ENCODE measurements at places on chromosomes 6 and 20.
A peak's percentile ranks its signal among the peaks of the same experiment; 100 is the strongest.

DNA sequence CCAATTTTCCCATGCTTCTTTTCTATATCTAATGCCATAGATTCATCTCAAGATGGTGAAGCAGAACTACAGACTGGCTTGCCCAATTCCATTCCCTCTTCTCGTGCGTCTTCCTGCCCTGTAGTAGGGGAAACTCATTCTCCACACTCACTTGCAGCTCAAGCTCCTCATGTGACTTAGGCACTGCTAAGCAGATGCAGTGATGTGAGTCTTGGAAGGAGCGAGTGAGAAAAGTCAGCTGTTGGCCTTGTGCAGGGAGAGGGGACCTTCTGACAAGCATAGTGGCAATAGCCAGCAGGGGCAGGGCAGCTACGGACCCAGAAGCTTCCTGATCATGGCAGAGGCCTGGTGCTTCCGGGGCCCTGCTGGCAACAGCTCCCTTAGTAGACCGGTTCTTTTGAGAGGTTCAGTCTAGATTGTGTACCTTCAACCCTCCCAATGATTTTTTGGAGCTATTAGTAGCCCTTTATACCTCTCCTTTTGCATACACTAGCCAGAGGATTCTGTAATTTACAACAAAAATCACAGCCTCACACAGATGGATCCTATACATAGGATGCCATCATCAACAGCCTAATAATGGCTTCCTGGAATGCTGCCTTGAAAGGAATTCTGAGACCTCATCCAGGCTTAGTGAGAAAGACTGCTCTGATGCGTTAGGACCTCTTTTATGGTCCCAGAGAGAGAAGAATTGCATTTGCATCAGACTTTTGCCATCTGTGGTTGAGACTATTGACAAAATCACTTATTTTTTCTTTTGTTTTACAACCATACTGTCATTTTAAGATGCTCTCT lies 121.5 kb upstream of the RIPOR2 start:
- no peak for DNase-seq

GRCh38 chr20:31968291-31969126 lies 558 bp downstream of the XKR7 start:
- DNase-seq, result peak; percentile 87

DNA sequence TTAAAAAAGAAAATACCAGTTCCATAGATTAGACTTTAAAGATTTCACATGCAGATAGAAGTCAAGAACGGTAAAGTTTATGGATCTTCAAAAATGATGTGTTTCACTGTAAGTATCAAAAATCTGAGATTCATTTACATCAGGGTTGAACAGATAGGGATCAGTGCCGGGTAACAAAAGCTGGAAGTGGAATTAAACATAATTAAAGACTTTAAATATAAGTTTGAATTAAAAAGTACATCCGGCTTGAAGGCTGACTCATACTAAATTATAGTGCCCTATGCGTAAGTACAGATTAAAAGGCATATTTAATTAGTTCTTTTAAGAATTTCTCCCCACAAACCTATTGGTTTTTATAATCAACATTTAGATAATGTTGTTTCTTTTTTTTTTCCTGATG lies 312.7 kb downstream of the PRL start:
- no peak for DNase-seq

- no peak for DNase-seq
These were observed 32.2 kb downstream of the RAMACL start for GRCh38 chr6:166554316-166554715.

- no peak for DNase-seq
These were observed 33.8 kb upstream of the KIF25 start for GRCh38 chr6:167963589-167964057.

- DNase-seq, result peak; percentile 59
These were observed 7.8 kb downstream of the ADA start for GRCh38 chr20:44643596-44644229.

DNA sequence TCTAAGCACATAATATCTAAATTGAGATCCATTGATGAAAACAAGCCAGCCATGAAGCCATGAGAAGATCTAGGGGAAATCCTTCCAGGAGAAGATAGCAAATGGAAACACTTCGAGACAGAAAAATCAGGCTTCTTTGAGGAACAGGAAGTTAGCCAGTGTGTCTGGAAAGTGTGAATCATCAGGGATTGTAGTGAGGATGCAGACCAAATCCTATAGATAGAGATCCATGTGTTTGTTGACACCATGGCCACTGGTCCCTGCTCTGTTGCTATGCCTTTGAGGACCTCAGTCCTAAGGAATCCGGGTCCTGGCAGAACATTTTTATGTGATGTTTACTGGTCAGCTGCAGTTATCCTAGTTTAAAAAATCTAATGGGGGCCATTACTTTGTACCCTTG lies 6.6 kb upstream of the ELOVL2 start:
- peak; percentile 27 for DNase-seq
